ENCODE measurements at places on chromosomes 11 and 22. TPM values are rescaled to one million over a fixed set of nuclear protein-coding genes. Genes with fewer than 3 reads are reported as not detected.
A peak's percentile ranks its signal among the peaks of the same experiment; 100 is the strongest.

- no peaks in the 10 kb centered on the region for H3K4me1 ChIP-seq
- H3K36me3 ChIP-seq, result no peaks in the 10 kb centered on the region
- H3K27ac ChIP-seq, result no peak overlapping the region
- DNase-seq, result no peak
- H3K4me3 ChIP-seq, result no peak overlapping the region
These were observed 81.6 kb downstream of the BRD1 start for GRCh38 chr22:49746065-49746464.

OR10A2 gene
- not detected for total RNA-seq

CFL1 gene
- 412 TPM for total RNA-seq

GAL3ST3 gene
- total RNA-seq, result 0.66 TPM

DNA sequence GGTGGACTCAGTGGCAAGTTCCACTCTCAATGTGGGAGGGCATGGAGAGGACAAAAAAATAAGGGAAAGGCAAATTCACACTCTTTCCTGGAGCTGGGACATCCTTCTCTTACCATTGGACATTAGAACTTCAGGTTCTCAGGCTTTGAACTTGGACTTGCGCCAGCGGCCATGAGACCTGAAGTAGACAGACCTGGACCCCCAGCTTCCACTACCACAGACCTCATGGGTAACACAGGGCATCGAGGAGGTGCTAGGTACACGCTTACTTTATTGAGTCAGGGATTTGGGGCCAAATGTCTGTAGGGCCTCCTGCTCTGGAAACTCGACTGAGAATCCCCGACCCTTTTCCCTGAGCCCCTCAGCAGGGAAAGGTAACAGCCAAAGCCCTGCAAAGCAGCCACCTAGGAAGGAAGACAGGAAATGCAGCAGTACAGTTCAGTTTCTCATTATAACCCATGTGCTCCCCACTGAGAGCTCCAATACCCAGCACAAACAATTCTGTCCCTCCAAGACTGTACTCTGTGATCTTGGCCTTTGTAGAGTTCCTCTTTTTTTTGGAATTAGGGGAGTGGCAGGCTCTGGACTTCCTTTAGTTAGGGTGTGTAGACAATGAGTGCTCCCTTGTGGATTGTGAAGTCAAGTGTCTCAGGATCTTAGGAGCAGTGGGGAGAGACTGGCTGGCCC lies 5.7 kb downstream of the CHRNA10 start:
- no peak overlapping the region for H3K27ac ChIP-seq
- DNase-seq, result no peak
- H3K27me3 ChIP-seq, result no peaks in the 10 kb centered on the region
- H3K4me3 ChIP-seq, result no peak overlapping the region

- DNase-seq, result no peak
- peaks cover 44% of the 10 kb centered on the region for H3K36me3 ChIP-seq
- no peaks in the 10 kb centered on the region for H3K4me1 ChIP-seq
- no peak overlapping the region for H3K4me3 ChIP-seq
These were observed 40.5 kb downstream of the NAT10 start for GRCh38 chr11:34145847-34146381.

DNA sequence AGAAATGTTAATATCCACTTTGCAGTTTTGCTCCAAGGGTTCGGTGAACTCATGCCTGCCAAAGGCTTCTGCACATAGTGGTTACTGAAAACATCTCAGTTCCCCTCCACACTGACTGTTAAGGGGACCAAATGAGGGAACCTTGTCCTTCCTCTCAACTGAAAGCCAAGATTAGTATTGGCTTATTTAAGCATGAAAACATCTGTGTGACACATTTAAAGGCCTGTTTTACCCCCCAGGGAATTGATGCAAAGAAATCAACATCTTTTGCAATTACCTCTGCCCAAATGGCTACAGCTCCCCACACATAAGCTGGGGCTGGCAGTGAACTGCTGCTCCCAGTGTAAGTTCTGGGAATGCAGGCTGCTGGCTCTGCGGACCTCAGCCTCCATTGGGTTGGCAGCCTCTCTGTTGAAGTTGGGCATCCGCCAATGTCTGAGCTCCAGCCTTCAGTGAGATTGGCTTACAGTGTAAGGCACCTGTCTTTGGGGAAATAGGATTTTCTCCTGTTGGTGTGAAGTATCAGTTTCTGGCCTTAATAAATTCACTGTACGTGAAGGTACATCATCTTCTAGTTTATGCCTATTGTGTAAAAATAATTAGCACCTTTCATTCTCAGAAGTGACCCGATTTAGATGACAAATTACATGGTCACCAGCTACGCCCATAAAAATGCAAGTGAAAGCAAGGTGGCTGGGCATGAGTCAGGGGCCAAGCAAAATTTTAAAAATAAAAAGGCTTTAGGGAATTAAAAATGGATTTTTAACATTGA lies 213.4 kb upstream of the SYN3 start:
- H3K27me3 ChIP-seq, result no peaks in the 10 kb centered on the region
- H3K4me3 ChIP-seq, result no peak overlapping the region
- no peak overlapping the region for H3K27ac ChIP-seq
- H3K36me3 ChIP-seq, result no peaks in the 10 kb centered on the region
- DNase-seq, result peak; percentile 87

HEPHL1 gene
- not detected for total RNA-seq

DNA sequence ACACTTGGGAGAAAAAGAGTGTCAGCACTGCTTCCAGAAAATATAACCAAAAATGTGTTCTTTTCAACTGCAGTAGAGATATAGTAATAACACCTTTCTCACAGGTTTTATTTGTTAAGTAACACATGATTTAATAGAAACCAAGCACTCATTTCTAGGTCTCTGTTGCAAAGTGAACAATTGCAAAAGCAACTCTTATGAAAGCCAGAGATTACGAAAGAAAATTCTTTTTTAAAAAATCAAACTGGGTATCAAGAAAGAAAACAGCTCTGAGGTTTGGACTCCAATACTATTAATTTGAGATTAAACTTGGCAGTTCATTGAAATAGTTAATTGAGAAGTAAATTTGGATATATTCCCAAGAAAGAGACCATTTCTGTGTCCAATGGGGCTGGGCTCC lies 9.8 kb upstream of the XKR3 start:
- no peak for DNase-seq
- H3K4me1 ChIP-seq, result no peaks in the 10 kb centered on the region
- H3K27me3 ChIP-seq, result no peaks in the 10 kb centered on the region
- no peaks in the 10 kb centered on the region for H3K36me3 ChIP-seq

MPEG1 gene
- total RNA-seq, result 3.9 TPM

DNA sequence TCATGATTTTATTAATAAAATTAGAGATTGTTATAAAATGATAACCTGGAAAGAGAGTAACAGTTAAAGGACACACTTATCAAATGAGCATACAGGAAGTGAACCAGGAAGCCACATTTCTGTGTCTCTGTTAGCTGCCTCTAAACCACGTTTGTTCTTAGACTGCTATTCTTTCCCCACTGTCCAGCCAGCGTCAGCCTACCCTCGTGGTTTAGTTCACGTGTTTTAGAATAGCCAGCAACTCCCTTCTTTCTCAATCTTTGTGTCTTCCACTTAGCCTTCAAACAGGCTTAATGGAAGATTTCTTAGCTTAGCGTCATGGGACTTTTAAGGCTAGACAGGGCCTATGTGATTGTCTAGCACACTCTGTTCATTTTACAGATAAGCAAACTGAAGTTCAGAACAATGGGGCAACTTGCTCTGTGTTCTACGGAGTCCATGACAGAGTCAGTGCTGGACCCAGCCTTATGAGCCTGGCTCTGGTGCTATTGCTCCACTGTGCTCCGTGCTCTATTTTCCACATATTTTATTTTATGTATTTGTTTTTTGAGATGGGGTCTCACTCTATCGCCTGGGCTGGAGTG lies 27.2 kb downstream of the GRAMD1B start:
- H3K27ac ChIP-seq, result no peak overlapping the region
- H3K4me3 ChIP-seq, result no peak overlapping the region
- DNase-seq, result no peak

DNA sequence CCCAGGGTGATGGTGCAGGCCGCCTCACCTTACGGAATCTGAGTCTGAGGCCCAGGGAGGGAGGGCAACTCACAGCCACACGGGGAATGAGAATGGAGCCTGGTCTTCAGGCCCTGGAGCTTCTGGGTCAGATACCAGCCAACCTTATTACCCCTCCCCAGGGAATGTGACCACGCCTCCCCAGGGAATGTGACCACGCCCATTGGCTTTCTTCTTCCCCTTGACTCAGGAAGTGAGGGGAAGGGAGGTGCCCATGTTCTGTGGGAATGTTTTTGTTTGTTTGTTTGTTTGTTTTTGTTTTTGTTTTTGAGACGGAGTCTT lies 57.5 kb upstream of the RBFOX2 start:
- no peaks in the 10 kb centered on the region for H3K27me3 ChIP-seq
- H3K4me3 ChIP-seq, result no peak overlapping the region
- H3K36me3 ChIP-seq, result no peaks in the 10 kb centered on the region

IZUMO1R gene
- total RNA-seq, result not detected

C11orf16 gene
- not detected for total RNA-seq

PPME1 gene
- total RNA-seq, result 10.9 TPM

GRCh38 chr11:82930229-82930628 lies 28.7 kb downstream of the DDIAS start:
- DNase-seq, result no peak
- no peak overlapping the region for H3K4me3 ChIP-seq
- H3K27ac ChIP-seq, result no peak overlapping the region
- no peaks in the 10 kb centered on the region for H3K4me1 ChIP-seq
- H3K27me3 ChIP-seq, result no peaks in the 10 kb centered on the region
- no peaks in the 10 kb centered on the region for H3K36me3 ChIP-seq

- H3K4me1 ChIP-seq, result no peaks in the 10 kb centered on the region
- no peaks in the 10 kb centered on the region for H3K27me3 ChIP-seq
- no peak for DNase-seq
- no peak overlapping the region for H3K4me3 ChIP-seq
These were observed 5.5 kb downstream of the ACRV1 start for GRCh38 chr11:125675196-125675595.

KCNJ4 gene
- not detected for total RNA-seq

DNA sequence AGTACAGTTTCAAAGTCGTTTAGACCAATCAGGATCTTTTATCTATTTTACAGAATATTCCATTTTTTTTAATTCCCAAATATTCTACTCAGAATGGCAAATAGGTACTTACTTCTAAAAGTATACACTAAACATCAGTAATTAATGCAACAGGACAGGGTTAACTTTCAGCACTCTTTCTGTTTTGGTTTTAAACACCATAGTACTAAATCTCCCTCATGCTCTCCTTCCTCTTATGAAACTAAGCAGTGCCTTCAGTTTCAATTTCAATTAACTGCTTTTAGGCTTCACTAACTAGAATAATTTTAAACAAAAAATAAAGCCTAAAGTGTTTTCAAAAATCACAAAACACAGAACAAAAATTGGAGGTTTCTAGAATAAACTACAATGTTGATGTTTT lies 57.9 kb downstream of the NOX4 start:
- H3K4me3 ChIP-seq, result no peak overlapping the region
- no peak overlapping the region for H3K27ac ChIP-seq
- H3K4me1 ChIP-seq, result no peaks in the 10 kb centered on the region
- no peaks in the 10 kb centered on the region for H3K36me3 ChIP-seq

DNA sequence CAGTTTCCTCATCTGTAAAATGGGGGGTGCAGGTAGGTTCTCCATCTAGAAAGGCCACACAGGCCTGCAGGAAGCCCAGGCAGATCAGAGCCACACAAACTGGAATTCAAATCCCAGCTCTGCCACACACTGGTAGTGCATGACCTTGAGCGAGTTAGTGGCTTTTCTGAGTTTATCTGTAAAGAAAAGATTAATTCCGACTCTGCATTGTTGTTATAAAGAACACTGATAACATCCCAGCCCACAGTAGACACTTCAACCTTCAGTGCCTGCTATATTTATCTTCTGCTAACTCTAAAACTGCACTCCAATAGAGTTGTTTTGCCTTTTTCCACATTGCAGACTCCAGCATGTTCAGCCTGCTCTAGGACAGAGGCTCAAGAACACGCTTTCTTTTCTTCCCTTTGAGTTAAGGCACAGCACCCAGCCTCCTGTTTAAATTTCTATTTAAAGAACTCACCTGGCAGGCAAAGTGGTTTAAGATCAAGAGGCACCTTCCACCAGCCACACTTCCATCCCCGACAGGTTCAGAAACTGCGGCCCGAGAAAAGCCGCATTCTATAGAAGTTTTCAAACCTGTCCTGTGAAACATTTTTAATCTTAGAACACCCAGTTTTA lies 133.9 kb downstream of the PLEKHA7 start:
- H3K36me3 ChIP-seq, result no peaks in the 10 kb centered on the region
- H3K27ac ChIP-seq, result peak overlapping the region; percentile 11
- H3K4me1 ChIP-seq, result peaks cover 41% of the 10 kb centered on the region
- no peaks in the 10 kb centered on the region for H3K27me3 ChIP-seq

DNA sequence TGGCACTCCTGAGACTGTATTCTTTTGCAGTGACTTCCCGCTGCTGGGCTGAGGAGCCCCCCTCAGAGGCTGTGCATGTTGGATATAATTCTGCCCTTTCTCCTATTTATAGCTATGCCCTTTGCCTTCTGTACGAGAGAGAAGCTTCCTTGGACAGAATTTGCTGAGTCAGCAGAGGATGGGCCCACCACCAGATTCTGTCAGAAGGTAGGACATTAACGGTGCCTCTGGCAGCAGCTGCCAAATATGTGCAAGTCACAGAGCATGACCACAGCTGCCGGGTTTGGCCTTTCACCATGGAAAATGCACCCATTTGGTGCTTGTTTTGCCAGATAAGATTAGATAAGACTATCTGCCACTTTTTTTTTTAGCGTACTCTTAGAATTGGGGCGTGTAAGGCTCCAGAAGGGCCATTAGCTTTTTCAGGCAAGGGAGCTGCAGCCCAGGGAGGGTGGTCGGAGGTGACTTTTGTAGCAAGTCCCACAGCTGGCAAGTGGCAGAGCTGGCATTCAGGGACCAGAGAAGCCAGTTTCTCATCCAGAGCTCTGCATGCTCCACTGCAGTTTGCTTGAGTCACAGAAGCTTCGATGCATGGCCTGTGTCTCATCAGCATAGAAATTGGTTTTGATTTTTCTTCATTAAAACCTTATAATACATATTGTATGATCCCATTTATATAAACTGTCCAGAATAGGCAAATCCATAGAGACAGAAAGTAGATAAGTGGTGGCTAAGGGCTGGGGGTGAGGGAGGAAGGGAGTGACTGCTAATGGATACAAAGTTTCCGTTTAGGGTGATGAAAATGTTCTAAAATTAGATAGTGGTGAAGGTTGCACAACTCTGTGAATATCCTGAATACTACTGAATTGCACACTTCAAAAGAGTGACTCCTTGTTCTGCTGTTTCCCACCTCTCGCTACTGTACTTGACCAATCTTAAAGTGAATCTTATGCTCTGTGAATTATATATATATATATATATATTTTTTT lies 15.8 kb downstream of the UPB1 start:
- no peak overlapping the region for H3K4me3 ChIP-seq
- DNase-seq, result no peak
- peaks cover 36% of the 10 kb centered on the region for H3K4me1 ChIP-seq
- no peaks in the 10 kb centered on the region for H3K36me3 ChIP-seq
- H3K27me3 ChIP-seq, result no peaks in the 10 kb centered on the region
- no peak overlapping the region for H3K27ac ChIP-seq

INPPL1 gene
- total RNA-seq, result 47.2 TPM

- no peaks in the 10 kb centered on the region for H3K36me3 ChIP-seq
- no peaks in the 10 kb centered on the region for H3K4me1 ChIP-seq
- H3K27me3 ChIP-seq, result no peaks in the 10 kb centered on the region
These were observed 81.9 kb upstream of the PGR start for GRCh38 chr11:101211407-101211975.

All from body of pancreas (tissue), 4 donors.